Activated T-helper 1 cell treated with anti-CD3 and anti-CD28 coated beads, Interleukin-12 subunit alpha, Interleukin-12 subunit beta, Interleukin-2, Interleukin-4 antibody, amounts not matched to agents 30 ng/mL and 10 ng/mL and 1 ng/mL, durations not matched to agents 14 hours and 24 hours and 36 hours (primary cell): ENCODE measurements at places on chromosomes 2 and 18.

- DNase-seq: no peak
Observed at GRCh38 chr2:237490009-237490711, 3.1 kb downstream of the MLPH start.

DNA sequence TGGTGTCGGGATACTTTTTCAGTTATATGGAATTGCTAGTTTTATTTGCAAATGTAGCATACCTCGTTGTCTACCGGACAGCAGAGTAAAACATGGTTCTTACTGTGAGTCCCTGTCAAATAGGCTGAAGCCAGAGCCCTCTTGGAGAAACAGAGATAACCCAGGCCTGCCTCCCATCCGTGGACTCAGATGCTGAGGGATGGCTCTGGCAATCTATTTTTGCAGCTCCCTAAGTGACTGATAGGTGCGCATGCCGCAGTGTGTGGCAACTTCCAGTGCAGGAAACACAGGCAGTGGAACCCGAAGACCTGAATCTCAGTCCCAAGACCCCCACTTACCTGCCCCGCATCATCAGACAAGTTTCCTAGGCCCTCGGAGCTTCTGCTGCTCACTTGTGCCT is 33.6 kb downstream of the STEAP3 start:
- no peak for DNase-seq

DNA sequence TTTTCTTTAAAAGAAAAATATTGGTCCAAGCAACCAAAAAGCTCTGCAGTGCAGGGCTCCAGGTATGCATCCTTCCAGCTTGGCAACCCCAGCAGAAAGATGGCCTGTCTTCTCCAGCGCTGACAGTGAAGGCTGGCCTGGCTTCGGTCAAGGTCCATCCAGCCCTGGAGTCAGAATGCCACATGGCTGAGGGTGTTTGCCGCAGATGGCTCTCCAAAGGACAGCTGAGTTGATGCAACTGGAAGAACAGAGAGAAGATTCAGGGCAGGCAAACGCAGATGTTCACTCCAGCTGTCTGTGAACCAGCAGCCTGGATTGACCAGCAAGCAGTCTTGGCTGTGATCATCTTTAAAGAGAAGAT is 51.4 kb downstream of the MARCO start:
- DNase-seq: no peak

DNA sequence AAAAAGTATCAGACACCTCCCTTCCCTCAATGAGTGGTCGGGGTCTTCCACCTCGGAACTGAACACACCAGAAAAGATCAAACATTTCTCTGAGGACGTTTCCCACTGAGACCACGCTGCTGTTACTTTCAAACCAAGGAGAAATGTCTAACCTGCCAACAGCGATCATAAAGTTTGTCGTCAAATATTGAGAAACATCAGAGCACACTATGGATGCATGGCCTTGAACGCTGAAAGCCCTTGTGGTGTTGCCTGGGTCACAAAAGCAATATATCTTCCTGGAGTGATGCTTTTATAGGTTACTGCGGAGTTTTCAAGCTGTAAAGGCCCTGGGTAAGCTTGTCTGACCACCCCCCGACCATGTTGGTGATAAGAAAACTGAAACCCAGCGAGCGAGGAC is 70.2 kb upstream of the ID2 start:
- no peak for DNase-seq
